ENCODE measurements at places on chromosomes 3 and 15.
A peak's percentile ranks its signal among the peaks of the same experiment; 100 is the strongest.

DNA sequence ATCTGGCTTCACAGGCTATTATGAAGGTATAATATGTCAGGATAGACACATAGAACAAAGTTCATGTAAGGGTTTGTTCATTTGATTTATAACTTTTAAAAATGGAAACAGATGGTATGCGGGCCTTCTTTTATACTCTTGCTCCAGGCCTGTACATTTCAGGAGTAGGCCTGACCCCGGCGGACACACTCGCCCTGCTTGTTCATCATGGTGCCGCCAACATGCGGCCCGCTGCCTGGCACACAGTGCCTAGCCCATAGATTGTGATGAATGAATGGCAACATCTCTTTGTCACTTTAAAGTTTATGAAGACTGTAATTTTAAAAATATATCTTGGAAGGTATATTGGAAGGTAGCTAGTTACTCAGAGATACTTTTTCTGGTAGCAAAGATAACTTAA lies 92.1 kb upstream of the BLM start:
- DNase-seq: no peak

DNA sequence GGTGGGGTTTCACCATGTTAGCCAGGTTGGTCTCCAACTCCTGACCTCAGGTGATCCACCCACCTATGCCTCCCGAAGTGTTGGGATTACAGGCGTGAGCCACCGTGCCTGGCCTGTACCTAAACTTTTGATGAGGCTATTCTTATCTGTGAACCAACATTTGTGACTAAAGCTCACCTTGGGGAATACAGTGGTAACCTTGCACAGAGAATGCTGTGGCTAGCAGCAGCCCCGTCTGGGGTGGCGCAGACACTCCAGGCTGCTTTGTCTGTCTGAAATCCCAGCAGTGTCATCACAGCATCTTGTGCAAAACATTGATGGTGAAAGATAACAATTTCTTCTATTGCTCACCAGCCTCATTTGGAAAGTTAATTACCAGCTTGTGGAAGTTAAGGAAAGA lies 58.9 kb downstream of the CMTM8 start:
- peak; percentile 16 for DNase-seq

DNA sequence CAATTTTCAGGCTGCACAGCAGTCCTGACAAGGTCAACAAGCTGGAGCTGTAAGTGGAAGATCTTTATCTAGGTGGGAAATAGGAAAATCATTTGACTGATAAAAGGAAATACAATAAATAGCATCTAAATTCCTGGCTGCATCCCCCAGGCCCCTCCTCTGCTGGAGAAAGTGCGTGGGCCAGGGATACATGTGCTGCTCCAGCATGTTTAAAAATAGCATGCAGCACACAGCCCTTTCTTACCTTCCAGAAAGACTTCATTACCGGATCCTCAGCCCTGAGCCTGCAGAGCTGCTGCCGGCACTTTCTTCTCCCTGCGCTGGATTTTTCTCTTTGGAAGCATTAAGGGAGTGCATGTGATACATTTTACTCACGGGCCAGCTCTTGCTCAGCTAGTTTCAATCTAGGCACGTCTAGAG lies 77.3 kb downstream of the HMG20A start:
- no peak for DNase-seq

DNA sequence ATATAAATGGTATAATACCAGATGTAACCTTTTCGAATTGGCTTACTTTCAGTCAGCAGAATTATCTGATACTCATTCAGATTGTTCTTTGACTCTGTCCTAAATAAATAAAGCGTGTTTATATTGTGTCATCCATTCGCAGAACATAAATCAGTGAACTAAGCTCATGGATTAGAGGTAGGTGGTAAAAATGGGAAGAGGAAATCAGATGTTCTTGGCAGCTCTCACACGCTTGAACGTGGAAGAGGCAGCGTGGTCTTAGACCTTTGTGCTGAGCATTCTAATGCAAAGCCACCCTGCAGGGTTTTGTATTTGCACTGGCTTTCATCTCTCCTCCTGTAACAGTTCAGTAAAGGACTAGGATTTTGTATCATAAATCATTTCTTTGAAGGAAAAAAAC lies 441.4 kb downstream of the GABRG3 start:
- no peak for DNase-seq

- DNase-seq: no peak
Measured at GRCh38 chr15:90598679-90599078, 69.0 kb downstream of the CRTC3 start.

DNA sequence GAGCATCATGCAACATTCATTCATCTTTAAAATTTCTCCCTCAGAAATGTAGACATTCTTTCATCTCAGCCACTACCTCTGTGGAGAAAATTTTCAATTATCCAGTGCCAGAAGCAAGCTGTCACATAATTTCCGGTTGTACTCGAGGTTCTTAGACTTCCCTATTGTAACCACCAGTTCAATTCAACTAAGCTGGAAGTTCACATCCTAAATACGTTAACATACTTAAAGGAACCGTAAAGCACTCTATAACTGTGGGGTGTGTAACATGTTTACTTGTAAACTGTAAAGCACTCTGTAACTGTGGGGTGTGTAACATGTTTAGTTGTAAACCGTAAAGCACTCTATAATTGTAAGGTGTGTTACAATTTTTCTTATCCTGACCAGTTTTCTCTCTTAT lies 150.3 kb downstream of the PLCL2 start:
- DNase-seq: no peak

DNA sequence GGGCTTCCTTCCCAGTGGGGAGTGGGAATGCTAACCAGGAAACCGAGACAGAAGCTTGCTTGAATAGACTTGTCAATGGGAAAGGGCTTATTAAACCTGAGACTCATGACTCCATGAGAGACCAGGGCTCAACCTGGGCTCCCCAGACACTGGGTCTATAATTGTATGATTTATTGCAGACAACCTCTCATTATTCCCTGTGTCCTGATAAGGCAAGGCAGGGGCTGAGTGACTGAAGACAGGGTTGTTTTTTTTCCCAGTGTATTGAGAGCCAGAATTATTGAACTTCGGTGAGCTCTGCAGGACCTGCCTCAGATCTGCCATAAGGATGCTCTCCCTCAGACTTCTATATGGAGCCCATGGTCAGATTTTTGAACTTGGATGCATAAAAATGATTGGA lies 79.5 kb upstream of the KLHL25 start:
- DNase-seq: no peak

DNA sequence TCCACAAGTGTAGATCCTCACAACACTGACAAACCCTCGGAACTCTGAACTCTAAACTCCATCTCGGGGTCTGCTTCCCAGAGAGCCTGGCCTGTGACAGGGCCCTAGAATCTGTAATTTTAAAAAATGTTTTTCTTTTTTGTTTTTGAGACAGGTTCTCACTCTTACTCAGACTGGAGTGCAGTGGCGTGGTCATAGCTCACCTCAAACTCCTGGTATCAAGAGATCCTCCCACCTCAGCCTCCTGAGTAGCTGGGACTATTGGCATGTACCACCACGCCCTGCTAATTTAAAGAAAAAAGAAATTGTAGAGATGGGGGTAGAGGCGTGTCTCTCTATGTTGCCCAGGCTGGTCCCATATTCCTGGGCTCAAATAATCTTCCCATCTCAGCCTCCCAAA lies 26.2 kb downstream of the CRABP1 start:
- DNase-seq: no peak

GRCh38 chr15:31062911-31063310 lies 38.6 kb downstream of the TRPM1 start:
- no peak for DNase-seq

GRCh38 chr3:181709537-181710279 lies 2.0 kb upstream of the SOX2 start:
- peak; percentile 79 for DNase-seq

DNA sequence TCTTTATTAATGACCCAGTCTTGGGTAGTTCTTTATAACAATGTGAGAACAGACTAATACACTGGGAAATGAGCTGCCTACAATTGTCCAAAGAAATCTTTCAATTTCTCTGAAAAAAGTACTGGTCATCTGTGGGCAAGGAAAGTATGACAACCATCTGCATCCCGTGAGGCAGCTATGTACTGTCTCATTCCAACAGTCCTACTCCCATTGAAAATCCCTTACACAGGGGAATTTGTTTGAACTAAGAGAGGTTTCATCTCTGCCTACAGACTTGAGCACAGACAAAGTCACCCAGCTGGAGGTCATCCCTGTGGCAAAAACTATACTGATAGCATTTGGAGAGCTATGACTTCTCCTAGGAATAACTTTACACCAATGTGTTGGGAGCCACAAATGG lies 27.1 kb downstream of the SHC4 start:
- DNase-seq: no peak

DNA sequence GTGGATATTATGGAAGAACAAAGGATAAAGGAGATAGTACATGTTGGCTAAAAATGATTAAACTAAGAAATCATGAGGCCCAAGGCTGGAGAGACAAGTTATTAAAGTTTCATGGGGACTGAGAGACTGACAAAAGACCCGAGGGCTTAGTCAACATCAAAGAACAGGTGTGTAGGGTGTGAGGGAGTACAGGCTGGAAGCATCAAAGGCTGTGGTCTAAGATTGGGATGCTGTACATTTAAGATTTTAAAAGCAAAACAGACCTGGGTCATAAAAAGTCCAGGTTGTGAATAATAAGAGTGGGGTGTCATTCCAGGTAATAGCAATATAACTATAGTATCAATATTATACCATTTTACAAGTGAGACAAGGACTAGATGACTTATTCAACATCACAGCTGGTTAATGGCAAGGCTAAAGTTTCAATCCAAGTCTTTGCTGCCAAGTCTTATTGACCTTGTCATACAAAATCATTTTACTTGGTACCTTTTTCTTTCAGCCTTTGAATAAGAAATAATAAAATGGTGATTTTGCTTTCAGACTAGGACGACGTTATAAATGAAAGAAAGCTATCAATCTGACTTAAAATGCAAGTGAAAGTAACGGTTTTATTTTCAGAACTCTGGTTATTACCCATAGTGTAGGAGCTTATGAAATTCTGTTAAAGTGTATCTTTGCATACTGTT lies 211.6 kb downstream of the TNIK start:
- no peak for DNase-seq

GRCh38 chr3:126678693-126679317 lies 23.9 kb upstream of the TXNRD3 start:
- no peak for DNase-seq

DNA sequence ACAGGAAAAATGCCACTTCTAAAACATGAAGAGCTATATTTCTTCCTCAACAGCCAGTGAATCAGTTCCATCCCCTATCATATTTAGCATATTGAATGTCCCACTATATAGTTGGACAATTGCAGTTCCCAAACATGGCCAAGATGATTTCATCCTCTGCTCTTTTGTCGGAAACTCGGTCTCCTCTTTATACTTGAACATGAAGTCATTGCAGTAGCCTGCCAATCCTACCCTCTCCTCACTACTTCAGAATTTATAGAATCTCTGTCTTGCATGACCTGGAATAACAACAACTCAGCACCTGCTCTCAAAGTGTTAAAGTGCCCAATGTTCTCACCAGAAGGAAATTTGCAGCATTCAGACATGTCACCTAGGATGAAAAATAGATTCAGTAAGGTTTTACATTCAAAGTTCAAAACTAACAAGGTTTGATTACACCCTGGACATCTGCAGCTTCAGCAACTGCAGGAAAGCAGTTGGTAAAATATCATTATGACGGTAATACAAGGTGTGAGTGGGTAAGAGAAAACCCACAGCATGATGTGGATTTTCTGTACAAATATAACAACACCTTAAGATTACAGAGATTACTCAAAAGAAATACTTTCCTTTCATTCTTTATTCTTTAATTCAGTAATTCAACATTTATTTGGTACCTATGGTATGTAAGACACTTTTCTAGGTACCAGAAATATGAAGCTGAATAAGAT lies 52.5 kb downstream of the TP63 start:
- no peak for DNase-seq

GRCh38 chr3:71433631-71434030 lies 149.9 kb downstream of the FOXP1 start:
- DNase-seq: no peak

DNA sequence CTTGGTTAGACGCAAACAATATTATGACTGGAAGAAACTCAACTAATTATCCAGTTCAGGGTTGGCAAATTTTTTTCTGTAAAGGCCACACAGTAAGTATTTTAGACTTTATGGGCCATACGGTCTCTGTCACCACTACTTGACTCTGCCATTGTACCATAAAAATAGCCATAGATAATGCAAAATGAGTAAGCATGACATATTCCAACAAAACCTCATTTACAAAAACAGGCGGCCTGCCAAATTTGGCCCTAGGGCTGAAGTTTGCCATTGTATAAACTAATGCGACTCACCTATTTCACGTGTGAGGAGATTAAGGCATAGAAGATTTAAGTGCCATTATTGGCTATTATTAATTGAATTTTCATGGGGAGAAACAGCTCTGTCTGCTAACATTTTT lies 116.8 kb upstream of the CNTN6 start:
- no peak for DNase-seq
